Left renal cortex interstitium (tissue), 4 donors: ENCODE measurements at places on chromosomes 2 and 18. TPM values are rescaled to one million over a fixed set of nuclear protein-coding genes. Genes with fewer than 3 reads are reported as not detected.

- no peak for DNase-seq
Observed at GRCh38 chr2:240141736-240142135, 1.3 kb upstream of the OTOS start.

- no peak for DNase-seq
Observed at GRCh38 chr2:85961053-85961452, 72.3 kb upstream of the ST3GAL5 start.

DNA sequence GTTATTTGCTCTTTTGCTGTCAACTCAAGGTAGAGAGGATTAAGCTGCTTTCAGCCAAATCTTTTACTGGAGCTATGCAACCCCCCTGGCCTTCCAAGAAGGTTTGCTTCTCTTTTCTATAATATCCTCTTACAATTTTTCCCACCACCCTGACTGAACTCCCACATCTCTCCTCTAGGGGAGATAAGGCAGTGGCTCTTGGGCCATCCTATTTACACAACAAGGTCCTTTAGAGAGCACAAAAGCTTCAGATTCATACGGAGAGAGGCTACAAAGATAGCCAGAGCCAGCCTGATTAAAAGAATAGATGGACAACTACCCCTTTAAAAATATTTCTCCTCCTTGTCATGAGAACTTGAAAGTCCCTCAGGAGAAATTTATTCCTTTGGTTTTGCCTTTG, 95.7 kb downstream of the TPGS2 start:
- no peak for DNase-seq

- no peak for DNase-seq
Observed at GRCh38 chr18:2982452-2983269, 30.3 kb downstream of the LPIN2 start.

DNA sequence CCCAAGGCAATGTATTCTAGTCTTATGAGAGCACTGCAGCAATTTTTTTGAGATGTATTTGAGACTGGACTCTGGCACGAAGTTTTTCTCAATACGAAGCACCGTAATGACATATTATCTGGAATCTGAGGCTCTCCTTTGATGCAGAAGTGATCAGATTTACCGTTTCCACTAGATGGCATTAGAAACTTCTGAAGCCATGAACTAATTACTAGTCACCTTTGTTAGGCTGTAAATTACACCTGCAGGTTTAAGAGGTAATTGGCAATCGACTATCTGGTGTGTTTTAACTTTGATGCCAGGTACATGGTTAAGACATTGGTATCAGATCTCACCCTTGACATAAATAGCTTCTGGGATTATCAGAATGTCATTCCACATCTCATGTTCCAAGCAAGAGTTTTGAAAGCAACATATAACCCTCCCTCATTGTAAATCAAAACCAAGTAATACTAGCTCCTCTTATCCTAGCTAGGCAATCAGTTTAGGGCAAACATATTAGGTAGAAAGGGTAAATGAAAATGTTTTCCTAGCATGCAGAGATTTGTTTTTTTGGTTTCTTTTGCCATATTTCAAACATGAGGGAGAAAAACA, 254.6 kb upstream of the SPRED2 start:
- no peak for DNase-seq

- no peak for DNase-seq
Observed at GRCh38 chr2:86305915-86306254, 31.5 kb downstream of the REEP1 start.

DNA sequence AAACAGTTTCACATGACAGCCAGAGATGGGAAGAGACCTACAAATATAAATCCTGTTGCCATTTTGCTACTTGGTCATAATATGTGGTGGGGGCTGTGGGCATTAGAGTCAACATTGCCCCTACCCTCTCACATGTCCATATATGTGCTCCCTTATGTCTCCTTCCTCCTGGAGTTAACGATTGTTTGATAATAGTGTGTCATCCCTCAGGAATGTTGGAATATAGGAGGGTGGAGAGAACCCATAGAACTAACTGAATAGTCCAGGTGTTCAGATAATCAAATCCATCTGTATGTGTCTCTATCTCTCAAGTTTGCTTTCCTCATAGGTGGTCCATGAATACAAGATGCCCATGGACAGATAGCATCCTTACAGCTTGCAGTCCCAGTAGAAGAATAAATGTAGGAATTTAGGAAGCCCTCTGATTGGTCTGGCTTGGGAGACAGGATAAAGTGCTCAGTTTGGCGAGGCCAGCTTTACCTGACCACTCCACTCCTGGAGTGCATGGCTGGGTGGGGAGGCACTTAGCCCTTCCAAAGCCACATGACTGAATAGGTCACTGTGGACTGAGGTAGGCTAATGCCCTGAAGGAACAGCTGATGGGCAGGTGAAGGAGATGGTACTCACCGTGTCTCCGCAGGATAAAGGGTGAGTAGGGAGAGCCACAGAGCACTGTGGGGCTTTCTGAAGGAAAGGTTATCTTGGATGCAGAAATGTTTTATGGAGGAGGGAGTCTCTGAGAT, 166.9 kb downstream of the CDCA7 start:
- DNase-seq: no peak

DNA sequence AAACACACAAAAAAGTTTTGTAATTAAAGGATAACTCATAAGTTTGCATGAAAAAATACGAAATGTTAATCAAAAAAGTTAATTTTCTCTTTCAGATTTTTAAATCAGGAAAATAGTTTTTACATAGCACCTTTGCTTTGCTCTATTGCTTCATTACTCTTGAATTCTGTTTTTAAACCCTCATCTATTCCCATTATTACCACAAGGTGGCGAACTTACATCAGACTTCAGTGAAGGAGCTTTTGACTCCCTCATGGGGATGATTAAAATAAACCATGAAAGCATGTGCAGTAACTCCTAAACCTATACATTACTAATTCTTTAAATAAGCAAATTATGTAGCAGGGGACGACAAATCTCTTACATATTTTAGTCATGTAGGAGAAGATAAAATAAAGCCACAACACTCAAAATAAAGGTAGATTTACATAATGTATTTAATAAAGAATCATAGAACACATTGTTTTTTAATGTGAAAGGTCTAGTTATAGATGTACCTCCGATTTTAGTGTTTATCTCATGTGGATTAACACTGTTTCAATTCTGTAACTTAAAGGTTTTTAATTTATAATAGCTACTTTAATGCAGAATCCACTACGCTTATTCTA, 105.2 kb downstream of the NETO1 start:
- peak; percentile 31 for DNase-seq

- no peak for DNase-seq
Observed at GRCh38 chr2:70901227-70902066, 34.3 kb upstream of the ATP6V1B1 start.

- no peak for DNase-seq
Observed at GRCh38 chr2:118643294-118643693, 204.2 kb downstream of the EN1 start.

DNA sequence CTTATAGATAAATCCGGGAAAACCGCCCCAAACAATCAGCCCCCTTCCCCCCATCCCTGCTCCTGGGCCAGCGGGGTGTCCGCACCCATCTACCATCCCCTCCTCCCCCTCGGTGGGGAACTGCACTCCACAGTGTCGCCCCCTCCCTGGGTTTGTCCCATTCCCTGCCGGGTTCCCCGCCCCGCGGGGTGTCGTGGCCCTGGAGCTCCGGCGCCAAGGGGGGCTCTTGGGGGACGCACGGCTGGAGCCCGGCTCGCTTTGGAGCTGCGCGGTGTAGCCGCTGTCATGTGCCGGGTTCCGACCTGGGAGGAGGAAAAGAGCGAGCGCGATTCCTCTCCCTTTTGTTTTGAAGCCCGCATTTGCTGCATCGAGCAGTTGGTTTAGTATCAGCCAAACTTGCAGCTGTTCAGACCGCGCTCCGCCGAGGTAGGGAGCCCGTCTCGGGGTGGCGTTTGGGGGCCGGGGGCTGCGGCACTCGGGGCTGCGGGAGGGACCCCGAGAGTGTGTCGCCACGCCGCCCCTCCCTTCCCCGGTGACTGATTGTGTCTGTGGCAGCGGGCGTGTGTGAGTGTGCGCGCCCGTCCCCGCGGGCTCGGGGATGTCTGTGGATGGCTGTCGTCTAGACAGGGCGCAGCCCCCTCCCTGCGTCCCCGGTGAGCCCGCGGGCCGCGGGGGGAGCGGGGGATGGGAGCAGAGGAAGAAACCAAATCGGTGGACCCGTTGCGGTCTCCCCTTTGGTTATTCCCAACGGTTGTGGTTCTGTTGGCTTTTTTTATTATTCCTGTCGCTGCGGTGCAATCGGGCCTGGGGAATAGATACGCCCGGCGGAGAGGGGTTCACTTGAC, 797 bp downstream of the CTIF start:
- DNase-seq: peak; percentile 49

- no peak for DNase-seq
Observed at GRCh38 chr18:28168725-28169124, 8.2 kb downstream of the CDH2 start.

DNA sequence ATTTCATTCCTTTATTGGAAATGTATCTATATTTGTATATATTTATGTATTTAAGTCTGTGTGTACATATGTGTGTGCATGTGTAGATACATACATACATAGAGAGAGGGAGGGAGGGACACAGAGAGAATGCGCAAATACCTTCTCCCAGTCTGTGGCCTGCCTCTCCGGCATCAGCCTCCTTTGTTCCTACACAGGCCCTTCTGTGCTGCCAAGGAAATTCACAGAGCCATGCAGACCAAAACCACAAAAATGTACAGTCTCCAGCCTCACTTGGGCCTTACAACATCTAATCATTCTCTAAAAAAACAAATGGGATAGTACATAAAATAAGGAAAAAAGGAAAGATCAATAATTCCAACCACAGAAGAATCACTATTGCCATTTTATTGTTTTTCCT, 8.8 kb upstream of the CRACDL start:
- no peak for DNase-seq

- DNase-seq: no peak
Observed at GRCh38 chr2:26238311-26238958, 6.0 kb downstream of the HADHA start.

- no peak for DNase-seq
Observed at GRCh38 chr2:56671973-56672569, 488.3 kb downstream of the CCDC85A start.

GRCh38 chr2:231936491-231936890, 10.3 kb upstream of the NPPC start:
- no peak for DNase-seq

DNA sequence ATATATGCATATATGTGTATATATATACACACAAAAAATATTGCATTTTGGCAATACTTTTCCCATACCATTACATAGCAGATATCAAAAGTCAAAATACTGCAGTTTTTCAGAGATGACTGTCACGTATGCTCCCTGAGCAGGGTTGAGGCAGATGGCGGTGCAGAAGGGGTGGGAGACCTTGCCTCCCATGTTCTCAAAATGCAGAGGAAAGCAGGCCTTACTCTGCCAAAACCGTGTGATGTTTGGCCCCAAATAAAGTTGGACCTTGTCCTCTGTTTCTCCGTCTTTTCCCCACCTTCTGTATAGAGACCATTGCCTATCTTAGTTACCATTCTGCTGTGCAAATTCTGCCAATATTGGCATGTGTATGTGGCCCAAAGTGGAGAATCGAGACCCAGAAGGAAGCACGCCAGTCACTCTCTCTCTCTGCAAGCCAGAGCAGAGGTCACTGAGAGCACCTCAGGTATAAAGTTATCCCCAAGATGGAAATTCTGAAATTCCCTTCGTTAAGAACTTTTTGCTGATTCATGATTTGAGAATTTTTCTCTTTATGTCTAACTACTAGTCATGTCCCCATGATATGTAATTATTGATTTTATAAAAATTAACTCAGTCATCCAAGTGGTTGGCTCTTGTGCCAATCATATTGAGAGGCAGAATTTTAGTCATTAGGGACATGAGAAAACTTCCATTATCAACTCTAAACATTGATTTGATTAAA, 898.8 kb downstream of the EPHA4 start:
- DNase-seq: no peak

GRCh38 chr2:166628478-166629136, 134.6 kb upstream of the SCN7A start:
- DNase-seq: no peak

GRCh38 chr2:77642339-77642738, 120.2 kb upstream of the LRRTM4 start:
- DNase-seq: no peak

GRCh38 chr2:10978090-10978670, 66.4 kb downstream of the KCNF1 start:
- DNase-seq: no peak

GRCh38 chr18:3603421-3604234, 153.7 kb downstream of the TGIF1 start:
- no peak for DNase-seq

DNA sequence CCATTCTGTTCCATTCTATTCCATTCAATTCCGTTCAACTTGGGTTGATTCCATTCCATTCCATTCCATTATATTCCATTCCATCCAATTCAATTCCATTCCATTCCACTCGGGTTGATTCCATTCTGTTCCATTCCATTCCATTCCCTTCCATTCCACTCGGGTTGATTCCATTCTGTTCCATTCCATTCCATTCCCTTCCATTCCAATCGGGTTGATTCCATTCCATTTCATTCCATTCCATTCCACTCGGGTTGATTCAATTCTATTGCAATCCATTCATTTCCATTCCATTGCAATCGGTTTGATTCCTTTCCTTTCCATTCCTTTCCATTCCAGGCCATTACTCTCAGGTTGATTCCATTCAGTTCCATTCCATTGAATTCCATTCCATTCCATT, 1138.4 kb downstream of the RPIA start:
- DNase-seq: no peak

DNA sequence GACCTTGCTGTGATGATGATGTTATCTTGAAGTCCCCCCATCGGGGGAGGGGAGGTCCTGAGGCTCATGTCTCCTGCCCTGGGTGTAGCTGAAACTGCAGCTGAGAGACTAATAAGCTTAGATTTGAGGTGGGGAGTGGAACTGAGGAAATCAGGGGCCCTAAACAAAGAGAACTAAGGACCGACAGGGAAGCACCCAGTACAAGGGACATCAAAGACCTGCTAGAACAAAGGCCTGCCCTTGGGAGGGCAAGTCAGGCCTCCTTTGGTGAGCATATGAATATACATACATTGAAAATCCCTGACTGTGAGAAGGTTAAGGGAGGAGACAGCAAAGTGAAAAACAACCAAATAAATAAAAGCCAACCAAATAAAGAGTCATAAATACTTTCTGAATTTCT, 1132.5 kb upstream of the CELF4 start:
- DNase-seq: no peak

- no peak for DNase-seq
Observed at GRCh38 chr18:77346208-77346810, 96.7 kb downstream of the GALR1 start.

GRCh38 chr18:55906536-55906935, 318.5 kb upstream of the TCF4 start:
- DNase-seq: no peak

GRCh38 chr2:198127627-198128026, 323.2 kb downstream of the PLCL1 start:
- peak; percentile 43 for DNase-seq

CGREF1 gene
- polyA plus RNA-seq: 6.4 TPM

UGT1A9 gene
- polyA plus RNA-seq: 7.3 TPM

SNORC gene
- polyA plus RNA-seq: 3.7 TPM

LYPD6B gene
- 33.1 TPM for polyA plus RNA-seq

FHL2 gene
- polyA plus RNA-seq: 33.0 TPM

ARHGAP28 gene
- 69.0 TPM for polyA plus RNA-seq

ANKRD62 gene
- not detected for polyA plus RNA-seq

FRZB gene
- 11.1 TPM for polyA plus RNA-seq

TXNDC2 gene
- polyA plus RNA-seq: 0.08 TPM

MOGAT1 gene
- not detected for polyA plus RNA-seq

IL1RL2 gene
- polyA plus RNA-seq: 0.95 TPM

VWC2L gene
- 0.07 TPM for polyA plus RNA-seq
